ENCODE measurements at places on chromosomes 7 and 10.

GRCh38 chr7:31640381-31640780, 46.6 kb upstream of the PPP1R17 start:
- DNase-seq, result no peak

DNA sequence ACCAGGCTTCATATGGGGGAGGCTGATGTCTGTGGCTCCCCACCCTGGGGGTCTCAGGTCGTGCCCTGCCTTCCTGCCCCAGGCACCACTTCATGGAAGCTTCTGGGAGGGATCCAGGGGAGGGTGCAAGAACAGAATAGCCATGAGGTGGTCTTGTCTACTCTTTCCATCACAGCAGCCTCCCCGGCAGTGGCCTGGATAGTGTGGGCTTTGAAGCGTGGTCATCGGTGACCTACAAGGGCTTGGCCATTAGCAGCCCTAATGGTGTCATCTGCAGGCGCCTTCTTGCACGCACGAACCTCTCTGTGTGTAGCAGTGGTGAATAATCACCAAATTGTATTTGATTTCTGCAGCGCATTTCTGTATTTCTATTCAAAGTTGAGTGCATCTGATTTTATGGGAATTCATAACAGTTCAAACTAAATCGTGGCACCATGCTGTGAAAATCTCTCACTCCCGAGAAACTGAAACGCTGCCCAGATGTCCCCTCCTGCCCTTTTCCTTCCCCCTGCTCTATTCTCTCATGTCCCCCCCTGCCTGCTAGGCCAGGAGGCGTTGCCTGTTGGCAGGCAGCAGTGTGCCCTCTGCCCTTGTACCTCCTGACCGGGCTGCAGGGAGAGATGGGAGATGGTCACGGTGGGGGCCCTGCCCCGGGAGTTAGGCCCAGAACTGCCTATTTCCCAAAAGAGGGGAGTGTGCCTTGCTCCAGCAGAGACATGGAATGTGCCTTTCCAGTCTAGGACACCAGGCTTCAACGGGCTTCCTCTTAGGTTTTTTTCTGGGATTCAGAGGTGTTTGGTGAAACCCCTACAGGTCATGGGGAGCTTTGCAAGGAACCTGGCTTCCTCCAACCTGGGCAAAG, 34.8 kb downstream of the CDH23 start:
- no peak for DNase-seq

- no peak for DNase-seq
Observed at GRCh38 chr10:18456984-18457383, 194.4 kb downstream of the NSUN6 start.

DNA sequence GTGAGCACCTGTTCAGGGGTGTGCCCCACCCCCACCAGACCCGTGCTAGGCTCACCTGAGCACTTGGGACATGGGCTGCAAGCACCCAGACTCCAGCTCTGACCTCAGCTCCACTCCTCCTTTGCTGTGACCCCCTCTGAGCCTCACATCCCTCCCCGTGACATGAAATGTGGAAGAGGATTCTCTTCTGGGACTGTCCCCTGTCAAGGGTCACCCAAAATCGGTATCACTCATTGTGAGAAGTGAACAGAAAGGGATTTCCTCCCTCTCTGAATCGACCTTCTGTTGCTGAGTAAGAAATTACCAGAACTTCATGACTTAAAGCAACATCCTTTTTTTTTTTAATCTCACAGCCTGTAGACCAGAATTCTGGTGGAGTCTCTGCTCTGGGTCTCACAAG, 6.2 kb upstream of the CHST15 start:
- no peak for DNase-seq

- no peak for DNase-seq
Observed at GRCh38 chr7:78203042-78203720, 404.6 kb downstream of the PHTF2 start.

GRCh38 chr7:105003275-105003674, 10.7 kb upstream of the KMT2E start:
- DNase-seq, result no peak

DNA sequence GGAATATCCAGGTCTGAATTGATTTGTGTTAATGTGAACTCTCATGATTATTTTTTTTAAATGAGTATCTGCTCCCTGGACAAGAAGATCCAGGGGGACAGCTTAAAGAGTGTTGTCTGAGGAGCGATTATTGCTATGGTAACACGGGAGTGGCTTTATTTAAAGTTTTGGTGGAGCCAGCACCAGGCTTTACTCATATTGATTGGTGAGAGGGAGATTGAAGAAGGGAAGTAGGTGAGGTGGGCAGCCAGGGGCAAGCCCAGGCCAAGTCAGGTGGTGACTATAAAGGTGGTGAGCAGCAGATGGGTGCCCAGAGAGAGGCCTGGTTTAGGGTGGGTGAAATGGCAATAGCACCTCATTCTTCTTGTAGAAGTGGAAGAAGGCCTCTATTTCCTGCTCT, 10.2 kb upstream of the AGR2 start:
- no peak for DNase-seq

DNA sequence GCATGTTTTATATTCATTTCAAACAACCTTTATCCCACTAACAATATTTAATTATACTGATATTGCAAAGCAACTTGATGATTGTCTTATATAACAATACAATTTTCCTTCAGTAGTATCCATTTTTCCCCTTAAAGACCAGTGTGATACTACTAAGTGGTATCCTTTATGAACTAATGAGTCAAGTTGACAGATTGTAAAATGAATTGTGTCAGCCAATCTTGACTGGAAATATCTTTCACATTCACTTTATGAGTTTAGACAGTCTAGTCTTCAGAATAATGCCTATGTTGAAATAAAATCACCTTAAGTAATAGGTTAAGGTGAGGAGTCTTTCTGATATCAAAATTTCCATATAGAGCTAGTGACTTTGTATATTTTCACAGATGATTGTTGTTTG, 950.0 kb upstream of the CELF2 start:
- no peak for DNase-seq
